ENCODE measurements at places on chromosomes 6 and 20.

DNA sequence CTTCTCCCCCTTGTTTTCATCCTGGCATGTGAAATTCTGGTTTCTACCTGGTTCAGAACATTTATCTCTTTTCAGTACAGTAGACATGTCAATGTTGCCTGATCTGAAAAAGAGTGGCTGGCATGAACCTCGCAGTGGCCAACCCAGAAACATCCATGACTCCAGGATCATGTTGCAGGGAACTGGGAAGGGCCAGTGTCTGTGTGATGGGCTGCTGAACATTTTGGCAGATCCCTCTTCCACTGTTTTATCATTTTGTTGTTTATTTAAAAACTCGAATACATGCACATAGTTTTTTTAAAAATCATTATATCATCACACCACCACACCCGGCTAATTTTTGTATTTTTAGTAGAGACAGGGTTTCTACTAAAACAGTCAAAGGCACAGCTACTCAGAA lies 19.0 kb downstream of the WFDC3 start:
- DNase-seq: no peak

- DNase-seq: no peak
Observed at GRCh38 chr6:137879885-137880745, 13.1 kb downstream of the TNFAIP3 start.

DNA sequence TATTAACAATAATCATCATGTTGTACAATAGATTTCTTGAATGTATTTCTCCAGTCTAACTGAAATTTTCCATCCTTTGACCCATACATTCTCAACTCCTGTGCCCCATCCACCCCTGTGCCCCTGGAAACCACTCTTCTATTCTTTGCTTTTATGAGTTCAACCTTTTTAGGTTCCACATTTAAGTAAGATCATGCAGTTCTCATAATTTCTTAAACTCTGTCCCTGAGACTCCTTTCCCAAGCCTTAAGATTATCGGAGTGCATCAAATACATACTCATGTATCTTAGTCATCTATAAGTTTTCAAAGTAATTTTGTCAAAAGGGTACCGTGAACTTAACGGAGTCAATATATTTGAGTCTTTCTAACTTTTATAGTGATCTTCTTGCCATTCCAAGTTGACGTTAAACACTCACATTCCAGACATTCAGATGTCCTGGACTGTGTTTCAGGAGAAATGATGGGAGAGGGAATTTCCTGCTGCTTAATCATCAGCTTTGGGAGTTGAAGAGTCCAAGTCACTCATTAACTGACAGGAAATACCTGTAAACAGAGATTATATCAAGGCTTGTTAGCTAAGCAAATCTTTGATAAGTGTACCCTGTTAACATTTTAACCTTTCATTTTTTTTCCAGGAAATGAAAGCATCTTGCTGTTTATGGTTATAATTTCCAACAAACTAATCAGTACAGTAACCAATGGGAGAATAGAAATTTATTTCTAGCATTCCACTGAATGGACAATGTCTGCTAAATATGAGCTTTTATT lies 73.3 kb downstream of the ADGRG6 start:
- DNase-seq: no peak

DNA sequence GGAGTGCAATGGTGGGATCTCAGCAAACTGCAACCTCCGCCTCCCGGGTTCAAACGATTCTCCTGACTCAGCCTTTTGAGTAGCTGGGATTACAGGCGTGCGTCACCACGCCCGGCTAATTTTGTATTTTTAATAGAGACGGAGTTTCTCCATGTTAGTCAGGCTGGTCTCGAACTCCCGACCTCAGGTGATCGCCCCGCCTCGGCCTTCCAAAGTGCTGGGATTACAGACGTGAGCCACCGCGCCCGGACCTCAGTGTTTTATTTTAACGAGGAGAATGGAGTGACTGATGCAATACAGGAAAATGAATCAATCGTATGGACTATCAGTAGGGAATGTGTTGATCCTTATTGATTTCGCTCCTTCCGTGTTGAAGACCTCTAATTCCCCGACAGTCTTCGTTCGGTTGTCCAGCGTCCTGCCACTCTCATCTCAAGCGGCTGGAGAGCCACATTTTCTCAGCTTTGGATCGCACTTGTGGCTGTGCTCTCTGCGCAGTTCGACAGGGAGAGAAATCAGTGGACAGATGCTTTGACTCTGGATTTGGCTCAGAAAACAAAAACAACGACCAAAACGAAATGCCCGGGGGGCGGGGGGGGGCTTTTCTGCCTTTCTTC lies 166.2 kb downstream of the TRIM27 start:
- DNase-seq: no peak

DNA sequence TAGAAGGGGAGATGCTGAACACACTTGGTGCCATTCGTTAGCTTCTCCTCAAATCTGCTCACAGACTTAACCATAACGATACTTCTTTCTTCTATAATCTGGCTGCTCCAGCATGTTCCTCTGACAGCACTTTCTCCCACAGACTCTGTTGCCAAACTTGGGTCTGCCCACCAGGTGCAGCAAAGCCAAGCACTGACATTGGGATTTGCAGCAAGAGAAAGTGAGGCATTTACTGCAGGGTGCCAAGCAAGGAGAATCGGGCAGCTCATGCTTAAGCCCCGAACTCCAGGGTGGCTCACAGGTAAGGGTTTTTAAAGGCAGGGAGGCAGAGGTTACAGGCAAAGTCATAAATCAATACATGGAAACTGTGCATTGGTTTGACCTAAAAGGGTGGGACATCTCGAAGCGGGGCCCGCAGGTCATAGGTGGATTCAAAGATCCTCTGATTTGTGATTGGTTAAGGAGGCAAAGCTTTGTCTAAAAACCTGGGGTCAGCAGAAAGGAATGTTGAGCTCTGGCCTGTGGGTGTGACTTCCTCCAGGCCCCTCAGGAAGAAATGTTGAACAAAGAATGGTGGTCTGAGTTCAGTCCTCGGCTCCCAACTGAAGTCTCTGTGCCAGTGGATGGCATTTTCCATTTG lies 25.1 kb upstream of the PNPLA1 start:
- DNase-seq: no peak

- no peak for DNase-seq
Observed at GRCh38 chr6:115004204-115004603, 661.4 kb upstream of the HS3ST5 start.

GRCh38 chr6:53357576-53358360 lies 9.0 kb upstream of the ELOVL5 start:
- no peak for DNase-seq

- no peak for DNase-seq
Observed at GRCh38 chr6:3317741-3318211, 59.0 kb downstream of the PSMG4 start.
